ENCODE measurements at places on chromosomes 6 and 20.

GRCh38 chr6:13099771-13100170 is 228.6 kb downstream of the TBC1D7 start:
- no peak for DNase-seq

GRCh38 chr6:1481286-1481685 is 91.9 kb downstream of the FOXF2 start:
- DNase-seq, result no peak

- DNase-seq, result no peak
These were observed 296.8 kb upstream of the RSPO3 start for GRCh38 chr6:126821706-126822105.

GRCh38 chr20:51667002-51667408 is 101.2 kb downstream of the ATP9A start:
- no peak for DNase-seq

GRCh38 chr20:23629017-23629541 is 8.7 kb downstream of the CST3 start:
- DNase-seq, result no peak

- no peak for DNase-seq
These were observed 192.7 kb upstream of the SLC35B3 start for GRCh38 chr6:8628063-8628462.

DNA sequence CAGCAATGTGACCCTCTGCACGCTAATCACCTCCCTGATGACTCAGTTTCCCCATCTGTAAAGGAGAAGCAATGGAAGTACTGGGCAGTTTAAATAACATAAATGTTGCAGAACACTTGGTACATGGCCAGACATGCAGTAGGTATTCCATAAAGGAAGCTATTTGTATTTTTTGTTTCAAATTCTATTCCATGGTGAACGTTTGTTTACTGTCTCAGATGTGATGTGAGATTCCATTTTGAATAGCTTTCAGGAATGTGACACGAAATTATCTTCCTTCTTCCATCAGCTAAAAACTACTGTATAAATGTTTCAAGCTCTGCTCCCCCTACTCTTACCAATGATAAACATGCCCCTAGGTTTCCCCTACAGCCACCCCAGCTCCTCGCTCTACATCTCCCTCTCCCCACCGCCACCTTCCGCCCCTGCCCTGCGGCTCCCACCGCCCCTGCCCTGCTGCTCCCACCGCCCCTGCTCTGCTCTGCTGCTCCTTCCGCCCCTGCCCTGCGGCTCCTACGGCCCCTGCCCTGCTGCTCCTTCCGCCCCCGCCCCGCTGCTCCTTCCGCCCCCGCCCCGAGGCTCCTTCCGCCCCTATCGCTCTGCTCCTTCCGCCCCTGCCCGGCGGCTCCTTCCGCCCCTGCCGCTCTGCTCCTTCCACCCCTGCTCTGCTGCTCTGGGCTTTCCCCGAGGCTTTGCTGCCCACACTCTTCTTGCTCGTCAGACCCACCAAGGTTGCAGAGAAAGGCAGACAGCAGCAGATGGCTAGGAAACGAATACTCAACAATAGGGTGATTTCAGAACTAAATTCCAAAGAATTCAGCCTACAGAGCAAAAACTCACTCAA is 78.9 kb downstream of the THBS2 start:
- no peak for DNase-seq

- no peak for DNase-seq
These were observed 375.5 kb downstream of the UTRN start for GRCh38 chr6:144660561-144661115.

DNA sequence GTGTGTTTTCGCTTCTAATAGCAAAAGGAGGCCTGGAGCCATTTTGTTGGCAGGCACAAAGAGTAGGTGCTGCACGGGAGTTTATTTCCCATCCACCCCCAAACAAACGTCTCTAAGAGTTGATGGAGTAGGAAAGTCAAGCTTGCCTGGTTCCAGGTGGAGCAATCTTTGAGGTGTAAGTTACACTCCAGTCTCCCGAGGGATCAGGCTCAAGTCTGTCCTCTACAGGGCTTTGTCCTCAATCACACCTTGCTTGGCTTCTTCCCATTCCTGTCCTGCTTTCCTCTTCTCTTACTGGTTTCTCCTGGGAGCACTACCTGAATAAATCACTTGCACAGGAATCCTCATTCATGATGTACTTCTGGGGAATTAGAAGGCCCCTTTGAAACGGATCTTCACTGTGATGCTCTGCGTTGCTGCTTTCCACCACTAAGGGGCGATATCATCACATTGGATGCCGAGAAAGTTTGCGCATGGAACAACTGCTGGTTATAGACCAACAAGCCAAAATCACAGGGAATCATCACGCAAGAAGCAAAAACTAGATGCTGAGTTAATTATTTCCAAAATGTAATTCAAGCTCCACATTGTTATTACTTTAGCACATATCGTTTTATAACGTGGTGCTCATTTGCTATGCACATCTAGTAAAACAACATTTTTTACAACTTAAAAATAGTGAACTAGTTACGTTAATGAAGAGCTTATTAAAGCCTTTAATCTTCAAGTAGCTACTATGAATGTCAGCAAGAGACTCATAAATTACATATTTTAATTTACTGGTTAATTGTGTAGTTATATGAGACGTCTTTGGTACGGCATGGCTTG is 156.8 kb downstream of the DNAH8 start:
- no peak for DNase-seq

DNA sequence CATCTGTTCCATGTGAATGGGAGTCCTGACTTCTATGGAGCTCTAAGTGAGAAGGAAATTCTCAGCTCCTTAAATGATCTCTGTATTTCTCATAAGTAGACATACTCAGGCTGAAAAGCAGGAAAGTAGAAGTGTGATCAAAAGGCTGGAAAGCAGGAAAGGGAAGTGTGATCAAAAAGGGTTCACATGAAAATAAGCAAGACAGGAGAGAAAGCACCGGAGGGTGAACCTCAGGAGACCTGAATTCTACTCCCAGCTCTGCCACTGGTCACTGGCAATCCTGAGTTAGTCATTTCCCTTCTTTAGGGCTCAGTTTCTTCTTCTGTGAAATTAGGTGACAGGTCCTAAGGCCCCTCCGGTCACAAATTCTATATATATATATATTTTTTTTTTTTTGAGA is 55.5 kb upstream of the TRERF1 start:
- no peak for DNase-seq

DNA sequence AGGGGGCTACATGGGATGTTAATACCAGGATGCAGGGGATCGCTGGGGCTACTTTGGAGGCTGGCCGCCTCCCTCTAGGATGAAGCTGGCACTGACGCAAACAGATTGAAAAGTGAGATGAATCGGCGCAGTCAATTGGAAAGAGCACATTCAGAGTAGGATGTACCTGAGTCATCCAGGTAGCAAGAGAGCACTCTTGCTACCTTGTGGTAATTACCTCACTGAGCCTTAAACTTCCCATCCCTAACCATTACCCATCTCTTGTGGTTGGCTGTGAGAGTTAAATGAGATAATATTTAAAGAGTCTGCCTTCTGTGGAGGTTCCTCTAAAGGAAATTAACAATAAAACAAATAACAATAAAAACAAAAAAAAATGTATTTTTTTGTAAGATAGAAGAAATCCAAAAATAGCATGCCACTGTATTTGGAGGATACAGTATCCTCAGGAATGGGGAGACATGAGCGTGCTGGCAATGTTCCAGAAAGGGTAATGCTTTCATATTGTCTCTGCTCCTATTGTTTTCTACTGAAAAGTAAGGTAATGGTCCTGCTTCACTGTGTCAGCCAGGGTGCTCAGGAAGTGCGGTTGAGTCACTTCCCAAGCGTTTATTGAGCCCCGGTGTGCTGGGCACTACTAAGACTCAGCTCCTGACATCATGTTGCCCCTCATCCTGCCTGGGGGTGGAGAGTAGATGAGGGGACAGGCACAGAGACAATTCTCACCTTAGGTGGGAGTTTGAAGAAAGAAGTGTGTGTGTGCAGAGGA is 301.1 kb downstream of the EYA4 start:
- DNase-seq, result no peak

- DNase-seq, result no peak
These were observed 7.4 kb upstream of the INSM1 start for GRCh38 chr20:20360464-20360863.

GRCh38 chr6:154473324-154473723 is 37.2 kb downstream of the CNKSR3 start:
- DNase-seq, result no peak

- no peak for DNase-seq
These were observed 31.1 kb upstream of the SSTR4 start for GRCh38 chr20:23003881-23004460.

- no peak for DNase-seq
These were observed 155.0 kb downstream of the RALGAPA2 start for GRCh38 chr20:20557406-20557805.

- DNase-seq, result no peak
These were observed 93.2 kb downstream of the FOXO3 start for GRCh38 chr6:108653949-108654348.

- DNase-seq, result no peak
These were observed 6.8 kb upstream of the ADTRP start for GRCh38 chr6:11785415-11785773.

DNA sequence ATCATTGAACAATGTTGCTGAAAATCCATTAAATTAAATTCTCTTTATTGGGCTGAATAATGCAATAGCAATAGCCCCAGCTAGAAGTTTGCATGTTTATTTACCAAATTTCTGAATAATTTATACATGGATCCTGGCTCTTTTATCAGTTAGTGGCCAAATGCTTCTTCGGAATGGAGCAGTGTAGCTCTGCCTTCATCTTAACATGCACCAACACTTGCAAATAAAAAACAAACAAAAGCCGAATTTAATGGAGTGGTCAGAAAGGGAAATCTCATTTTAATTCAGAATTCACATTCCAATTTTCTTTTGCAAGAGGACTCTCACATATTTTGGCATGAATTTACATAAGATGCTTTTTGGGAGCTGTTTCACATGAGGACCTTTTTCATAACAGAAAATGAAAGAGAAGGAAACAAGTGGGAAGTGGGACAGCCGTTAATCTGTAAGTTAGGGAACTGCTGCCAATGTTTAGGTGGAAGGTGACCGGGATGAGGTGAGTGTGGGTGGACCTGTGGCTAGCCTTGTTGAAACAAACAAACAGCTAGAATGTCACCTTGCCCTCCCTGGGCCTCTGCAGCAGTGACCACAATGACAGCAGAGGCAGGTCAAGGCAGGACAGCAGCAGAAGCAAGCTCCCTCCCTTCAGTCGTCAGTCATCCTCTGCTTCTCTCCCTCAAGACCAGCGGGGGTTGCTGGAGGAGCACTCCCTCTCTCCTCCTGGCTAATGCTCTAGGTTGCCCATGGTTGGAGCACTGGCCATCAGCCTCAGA is 73.2 kb downstream of the INSM1 start:
- DNase-seq, result no peak

DNA sequence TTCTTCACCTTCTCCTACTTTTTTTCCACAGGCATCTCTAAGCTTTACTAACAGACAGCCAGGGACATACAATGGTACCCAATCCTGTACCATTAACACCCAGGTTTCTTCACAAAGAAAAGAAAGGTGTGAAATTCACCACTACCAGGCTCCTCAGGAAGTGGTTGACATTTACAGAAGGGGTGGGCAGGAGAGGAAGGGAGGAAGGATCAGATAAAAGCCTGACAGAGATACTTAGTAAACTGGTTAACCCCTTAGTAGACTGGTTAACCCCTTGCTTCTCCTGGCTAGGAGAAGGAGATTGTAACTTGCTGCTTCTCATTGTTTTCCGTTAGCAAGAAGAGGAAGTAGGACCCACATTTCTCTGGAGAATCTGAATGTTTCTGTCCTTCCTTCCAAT is 7.2 kb downstream of the SAMD3 start:
- DNase-seq, result no peak

GRCh38 chr6:41877051-41877680 is 18.0 kb downstream of the USP49 start:
- no peak for DNase-seq

DNA sequence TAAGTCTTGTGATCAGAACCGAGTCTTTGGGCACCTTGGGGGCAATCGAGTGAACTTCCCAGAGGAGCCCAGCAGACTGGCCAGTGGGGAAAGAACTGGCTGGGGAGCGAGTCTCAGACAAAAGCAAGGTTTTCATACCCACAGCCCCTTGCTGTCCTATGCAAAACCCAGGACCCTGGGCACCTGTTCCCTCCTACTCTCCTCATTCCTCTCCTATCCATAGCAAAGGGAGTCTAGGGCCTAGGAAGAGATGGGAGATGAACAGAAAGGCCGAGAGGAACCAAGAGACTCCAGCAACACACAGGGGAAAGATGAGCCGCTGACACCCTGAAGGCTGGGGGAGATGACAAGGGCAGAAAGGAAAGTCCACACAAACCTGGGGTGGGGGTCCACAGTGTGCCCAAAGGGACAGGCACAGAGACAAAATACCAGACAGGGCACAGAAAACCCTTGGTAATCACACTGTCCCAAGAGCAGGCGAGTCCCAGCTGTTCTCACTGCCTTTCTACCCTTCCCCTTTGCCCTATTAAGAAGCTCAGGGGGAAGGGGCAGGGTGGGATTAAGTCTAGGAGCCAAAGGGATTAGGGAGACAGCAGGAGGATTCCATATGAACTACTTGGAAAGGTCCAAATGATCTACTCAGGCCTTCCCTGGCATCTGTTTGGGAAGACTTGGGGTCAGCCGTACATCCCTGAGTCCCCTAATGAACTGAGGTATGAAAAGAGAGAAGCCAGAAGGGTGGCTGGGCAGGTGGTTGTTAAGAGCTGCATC is 6.5 kb downstream of the PPP1R18 start:
- DNase-seq, result no peak

GRCh38 chr6:36772397-36772796 is 66.8 kb downstream of the CPNE5 start:
- no peak for DNase-seq
